ENCODE measurements at places on chromosomes 4 and X.

- no peak for DNase-seq
Measured at GRCh38 chrX:84118315-84118714, 69.7 kb downstream of the RPS6KA6 start.

GRCh38 chr4:6474053-6474568, 1.7 kb upstream of the PPP2R2C start:
- no peak for DNase-seq

GRCh38 chr4:1603413-1604135, 80.5 kb downstream of the FAM53A start:
- no peak for DNase-seq

DNA sequence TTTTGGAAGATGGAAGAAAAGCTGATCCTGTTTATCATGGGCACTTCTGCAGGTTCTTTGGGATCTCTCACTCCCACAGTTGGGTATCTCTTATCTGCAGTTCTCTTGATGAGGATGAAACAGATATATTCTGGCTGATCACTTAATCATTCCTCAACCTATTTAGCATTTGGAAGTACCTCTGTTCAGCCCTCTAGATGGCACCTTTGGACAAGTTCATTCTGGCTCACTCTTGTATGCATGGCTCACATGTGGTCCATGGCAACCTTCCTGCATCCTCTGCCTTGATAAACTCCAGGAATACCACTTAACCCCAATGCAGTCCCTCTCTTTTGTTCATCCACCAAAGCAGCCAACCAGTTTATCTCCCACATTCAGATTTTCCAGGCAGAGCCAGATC, 74.2 kb downstream of the SMARCA5 start:
- DNase-seq, result no peak

- DNase-seq, result no peak
Measured at GRCh38 chrX:45485719-45486118, 285.0 kb upstream of the DIPK2B start.

Data from right kidney (tissue), 9 donors.